Activated naive CD4-positive, alpha-beta T cell treated with anti-CD3 and anti-CD28 coated beads, Interleukin-2, amount 50 U/mL, for 16 hours (primary cell): ENCODE measurements at places on chromosomes 12 and 14.

- no peak for DNase-seq
Measured at GRCh38 chr12:57623811-57624390, 9.1 kb downstream of the B4GALNT1 start.

GRCh38 chr14:25004389-25004809 lies 45.5 kb downstream of the STXBP6 start:
- no peak for DNase-seq

- DNase-seq: no peak
Measured at GRCh38 chr12:117967043-117967442, 1.7 kb downstream of the KSR2 start.

DNA sequence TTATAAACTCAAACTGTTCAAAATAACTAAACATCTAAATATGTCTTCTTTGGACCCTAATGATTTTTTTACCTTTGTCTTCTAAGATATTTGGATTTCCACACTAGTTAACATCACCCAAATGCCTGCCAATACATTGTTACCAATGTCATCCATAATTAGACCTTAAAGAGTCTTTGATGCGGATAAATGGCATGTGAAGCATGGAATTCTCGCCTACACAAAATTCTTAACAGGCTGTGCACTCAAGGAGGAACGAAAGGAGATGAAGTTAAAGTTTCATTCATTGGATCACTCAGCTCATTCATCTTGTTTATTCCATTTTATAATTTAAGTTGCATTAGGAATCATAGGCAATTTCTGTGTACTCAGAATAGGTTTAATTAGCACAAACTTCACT lies 219.7 kb downstream of the ACSS3 start:
- no peak for DNase-seq

DNA sequence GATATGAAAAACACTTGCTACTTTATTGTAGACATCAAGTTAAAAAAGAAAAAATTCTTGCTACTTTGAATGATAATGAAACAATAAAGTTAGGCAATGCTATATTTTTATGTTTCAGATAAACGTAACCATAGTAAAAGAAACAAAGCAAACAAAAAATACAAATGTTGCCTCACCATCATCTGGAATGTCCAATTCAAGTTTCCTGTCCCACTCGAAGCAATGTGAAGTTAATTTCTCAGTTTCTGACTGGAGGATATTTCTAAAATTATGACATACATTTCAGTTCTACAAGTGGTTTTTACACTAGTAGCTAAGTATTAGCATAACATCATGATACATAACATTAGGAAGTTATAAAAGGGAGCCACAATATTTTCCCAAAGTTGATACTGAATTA lies 20.9 kb downstream of the DLGAP5 start:
- no peak for DNase-seq

GRCh38 chr12:93128332-93128707 lies 199.2 kb upstream of the EEA1 start:
- no peak for DNase-seq

DNA sequence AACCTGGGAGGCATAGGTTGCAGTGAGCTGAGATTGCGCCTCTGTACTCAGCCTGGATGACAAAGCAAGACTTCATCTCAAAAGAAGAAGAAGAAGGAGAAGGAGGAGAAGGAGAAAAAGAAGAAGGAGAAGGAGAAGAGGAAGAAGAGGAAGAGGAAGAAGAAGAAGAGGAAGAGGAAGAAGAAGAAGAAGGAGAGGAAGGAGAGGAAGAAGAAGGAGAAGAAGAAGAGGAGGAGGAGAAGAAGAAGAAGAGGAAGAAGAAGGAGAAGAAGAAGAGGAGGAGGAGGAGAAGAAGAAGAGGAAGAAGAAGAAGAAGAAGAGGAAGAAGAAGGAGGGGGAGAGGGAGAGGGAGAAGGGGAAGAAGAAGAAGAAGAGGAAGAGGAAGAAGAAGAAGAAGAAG lies 12.9 kb upstream of the KRT8 start:
- no peak for DNase-seq

DNA sequence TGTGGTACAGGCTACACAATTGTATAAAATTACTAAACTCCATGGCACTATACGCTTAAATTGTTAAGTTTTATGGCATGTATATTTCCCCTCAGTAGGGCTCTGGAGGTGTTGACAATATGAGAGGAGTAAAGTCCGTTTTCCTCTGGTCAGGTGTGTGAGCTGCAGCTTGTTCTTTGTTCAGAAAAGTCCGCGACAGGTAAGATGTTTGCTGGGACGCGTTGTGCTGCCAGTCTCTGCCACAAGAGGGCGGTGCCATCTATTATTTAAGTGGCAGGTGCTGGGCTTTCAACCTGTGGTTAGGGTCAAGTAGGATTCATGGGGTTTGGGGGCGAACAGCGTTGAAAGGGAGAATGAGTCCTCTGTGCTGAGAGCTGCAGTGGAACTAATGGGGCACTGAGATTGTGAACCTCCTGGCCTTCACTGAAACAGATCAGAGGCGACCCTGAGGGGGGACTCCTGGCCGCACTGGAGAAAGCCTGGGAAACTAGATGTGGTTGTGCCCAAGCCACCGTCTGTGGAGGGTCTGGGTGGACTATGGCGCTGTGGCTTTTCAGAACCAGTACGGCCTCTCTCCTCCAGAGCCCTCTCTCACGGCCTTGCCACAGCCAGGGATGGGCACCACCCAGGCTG lies 179.0 kb downstream of the SLC15A4 start:
- DNase-seq: no peak

DNA sequence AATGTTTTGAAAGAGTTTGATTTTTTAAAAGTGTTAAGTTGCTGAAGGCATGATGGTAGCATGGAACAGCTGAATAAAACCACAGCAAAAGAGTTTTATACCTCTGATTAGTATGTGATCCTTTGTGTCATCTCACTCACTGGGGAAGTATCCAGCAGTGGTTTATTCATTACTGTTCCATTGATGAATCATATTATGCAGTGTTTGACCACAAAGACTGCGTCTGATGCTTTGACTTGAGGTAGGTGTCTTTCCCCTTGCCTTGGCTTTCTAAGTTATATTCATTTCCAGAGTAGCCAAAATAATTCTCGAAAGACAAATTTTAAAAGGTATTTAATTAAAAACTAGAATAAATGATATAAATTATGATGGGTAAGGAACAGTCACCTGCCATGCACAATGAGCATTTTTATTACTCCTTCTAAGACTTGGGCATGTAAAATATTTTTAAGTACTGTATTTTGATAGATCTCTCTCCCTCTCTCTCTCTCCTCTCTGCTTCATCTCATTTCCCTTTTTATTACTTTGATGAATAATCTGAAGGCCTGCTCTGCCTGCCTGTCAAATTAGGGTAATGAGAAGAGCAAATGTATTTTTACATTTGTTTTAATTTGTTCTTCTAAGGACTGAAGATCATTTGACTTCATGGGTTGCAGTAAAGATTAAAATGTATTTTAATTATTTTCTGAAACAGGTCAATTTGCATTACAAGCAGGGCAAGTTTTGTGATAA lies 164.9 kb downstream of the NAV3 start:
- DNase-seq: no peak

DNA sequence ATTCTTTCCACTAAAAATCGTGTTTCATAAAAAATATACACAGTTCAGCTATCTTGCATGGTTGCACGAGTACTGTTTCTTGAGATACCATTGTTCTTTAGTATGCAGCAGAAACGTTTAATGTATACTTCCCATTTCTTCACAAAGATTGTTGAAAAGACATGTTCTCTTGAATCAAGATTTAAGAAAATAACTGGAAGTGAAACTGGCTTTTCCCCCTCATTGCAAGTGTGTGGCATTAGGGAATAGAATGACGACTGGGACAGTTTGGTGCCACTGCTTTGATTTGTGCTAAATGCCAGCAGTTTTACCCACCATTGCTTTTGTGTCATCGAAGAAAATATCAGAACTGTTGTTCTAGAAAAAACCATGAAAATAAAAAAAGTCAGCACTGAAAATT lies 20.3 kb upstream of the DHRS2 start:
- no peak for DNase-seq

- DNase-seq: no peak
Measured at GRCh38 chr14:89013098-89013504, 188.7 kb downstream of the TTC8 start.

DNA sequence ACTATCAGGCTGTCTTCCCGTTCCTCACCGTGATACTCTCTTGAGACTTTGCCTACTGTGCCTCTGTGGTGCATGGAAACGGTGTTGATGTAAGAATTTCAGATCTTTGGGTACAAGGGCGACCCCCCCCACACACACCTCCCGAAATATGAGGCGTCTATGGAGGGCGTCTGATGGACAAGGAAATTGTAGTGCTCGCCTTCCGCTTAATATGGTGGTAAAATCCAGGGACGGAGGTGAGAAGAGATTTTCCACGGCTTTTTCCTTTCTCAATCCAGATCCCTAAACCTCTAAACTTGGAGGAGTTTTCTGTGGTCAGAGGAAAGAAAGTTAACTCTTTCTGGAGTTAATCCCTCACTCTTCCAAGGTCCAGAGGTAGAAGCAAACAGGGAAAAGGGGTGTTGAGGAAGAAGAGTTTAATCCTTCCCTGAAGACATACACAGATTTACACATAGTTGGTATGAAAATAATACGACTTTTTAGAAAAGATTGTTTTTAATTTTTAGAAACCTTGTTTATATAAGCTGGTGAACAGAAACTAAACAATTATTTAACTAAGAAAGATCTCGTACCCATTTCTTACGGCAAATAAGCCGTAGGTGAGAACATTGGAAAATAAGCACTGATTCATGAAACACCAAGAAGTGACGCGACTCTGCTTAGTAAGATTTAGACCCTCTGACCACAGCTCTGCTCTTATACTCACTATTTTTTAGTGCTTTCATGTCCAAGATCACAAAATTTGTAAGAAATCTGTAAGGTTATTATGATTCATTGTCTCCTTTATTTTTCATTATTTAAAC lies 23.1 kb upstream of the RNASE12 start:
- DNase-seq: no peak

- DNase-seq: no peak
Measured at GRCh38 chr14:69317102-69317755, 57.3 kb downstream of the GALNT16 start.

DNA sequence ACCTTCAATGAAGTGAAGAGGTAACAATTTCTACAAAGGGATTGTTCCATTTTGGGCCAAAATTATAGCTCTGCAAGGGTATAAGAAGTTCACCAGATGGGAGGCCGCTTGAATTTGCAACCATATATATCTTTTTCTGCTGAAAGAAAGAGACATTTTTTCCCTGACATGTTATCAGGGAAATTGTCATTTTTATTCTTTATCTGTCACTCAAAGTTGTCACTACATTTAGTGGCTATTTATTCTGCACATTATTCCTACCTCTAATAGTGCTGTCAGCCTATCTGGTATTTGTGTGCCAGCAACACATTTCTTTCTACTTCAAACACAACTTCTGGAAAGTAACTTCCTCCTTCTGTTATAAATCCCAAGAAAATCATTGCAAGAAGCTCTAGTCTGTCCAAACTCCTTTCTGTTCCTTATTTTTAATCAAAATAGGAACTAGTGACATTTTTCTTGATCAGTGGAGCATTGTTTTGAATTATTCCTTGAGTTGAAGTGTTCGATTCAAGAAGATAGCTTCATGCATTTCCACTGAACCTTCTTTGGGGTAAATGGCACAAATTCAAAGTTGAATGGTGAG lies 137.9 kb upstream of the ATP2B1 start:
- DNase-seq: no peak

DNA sequence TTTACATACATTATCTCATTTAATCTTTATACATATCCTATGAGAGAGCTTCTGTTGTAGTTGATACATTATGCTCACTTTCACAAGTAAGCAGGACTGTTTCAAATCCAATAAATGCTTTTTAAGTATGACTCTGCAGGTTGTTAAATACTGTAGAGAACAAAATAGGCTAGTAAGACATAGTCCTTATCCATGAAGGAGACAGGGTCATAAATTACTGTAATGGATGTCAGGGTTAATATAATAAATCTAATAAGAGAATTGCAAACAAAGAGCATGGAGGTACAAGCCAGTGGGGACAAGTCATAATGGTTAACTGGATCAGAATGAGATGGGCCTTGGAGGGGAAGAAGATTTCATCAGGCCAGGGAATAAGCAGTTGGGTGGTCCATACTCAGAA lies 303.8 kb upstream of the RGS6 start:
- DNase-seq: no peak

DNA sequence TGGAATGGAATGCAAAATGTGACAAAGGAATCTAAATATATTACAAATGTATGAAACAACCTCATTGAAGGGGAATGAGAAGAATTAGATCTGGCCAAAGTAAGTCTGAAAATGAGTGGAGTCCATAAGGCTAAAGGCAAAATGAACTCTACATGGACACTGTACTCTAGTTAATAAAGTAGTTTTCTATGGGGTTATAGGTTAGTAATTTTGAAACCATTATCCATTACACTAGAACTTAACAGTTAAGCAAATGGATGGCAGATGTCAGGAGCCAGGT lies 222.1 kb downstream of the NUAK1 start:
- DNase-seq: no peak

GRCh38 chr12:67915335-67915851 lies 73.9 kb upstream of the IFNG-AS1 start:
- no peak for DNase-seq

DNA sequence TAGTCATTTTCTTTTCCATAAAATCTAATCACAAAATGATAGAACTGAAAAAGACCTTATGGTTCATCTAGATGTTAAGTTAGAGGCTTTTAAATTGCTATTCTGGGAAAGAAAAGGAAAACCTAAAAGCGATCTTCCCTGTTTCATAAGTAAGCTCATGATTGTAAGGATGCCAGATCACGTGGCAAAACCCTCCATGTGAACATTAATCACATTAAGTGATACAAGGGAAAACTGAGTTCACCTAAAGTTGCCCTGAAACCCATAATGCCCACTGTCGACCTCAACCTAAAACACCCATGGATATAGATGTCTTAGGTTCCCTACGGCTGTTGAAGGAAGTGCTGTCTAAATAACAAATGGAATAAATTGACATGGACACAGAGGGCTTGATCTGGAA lies 3.0 kb upstream of the STXBP6 start:
- DNase-seq: no peak

DNA sequence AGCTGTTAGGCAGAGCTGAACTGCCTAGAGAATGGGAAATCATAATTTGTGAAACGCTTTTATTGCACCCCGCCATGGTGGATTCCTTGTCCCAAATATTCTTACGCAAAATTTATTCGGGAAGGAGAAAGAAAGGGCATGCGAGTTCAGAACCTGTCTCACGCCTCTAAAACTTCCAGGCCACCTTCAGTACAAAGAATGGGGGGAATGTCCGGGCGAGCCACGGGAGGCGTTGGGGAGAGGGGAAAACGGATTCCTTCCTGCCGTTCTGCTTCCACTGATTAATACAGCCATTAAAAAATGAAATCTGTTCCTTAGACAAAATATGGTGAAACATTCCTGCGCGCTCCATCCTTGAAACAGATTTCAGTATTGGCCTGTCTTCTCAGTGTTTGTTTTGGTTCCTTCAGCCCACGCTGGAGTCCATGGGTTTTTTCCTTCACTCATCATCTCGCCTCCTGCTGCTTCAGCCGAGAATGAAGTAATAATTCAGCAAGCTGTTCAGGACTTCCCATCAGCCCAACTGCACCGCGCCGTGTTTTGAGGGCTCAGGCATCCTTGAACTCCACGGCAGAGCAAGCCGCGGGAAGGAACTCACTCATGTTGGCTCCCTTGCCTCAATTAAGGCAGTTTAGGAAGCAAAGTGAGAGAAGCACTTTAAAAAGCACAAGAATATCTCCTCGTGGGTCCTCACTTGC lies 47.7 kb upstream of the CDKN3 start:
- DNase-seq: no peak
